ENCODE measurements at places on chromosomes 7 and 10.

GRCh38 chr10:112915590-112916572 is 34.2 kb upstream of the TCF7L2 start:
- no peak for DNase-seq

DNA sequence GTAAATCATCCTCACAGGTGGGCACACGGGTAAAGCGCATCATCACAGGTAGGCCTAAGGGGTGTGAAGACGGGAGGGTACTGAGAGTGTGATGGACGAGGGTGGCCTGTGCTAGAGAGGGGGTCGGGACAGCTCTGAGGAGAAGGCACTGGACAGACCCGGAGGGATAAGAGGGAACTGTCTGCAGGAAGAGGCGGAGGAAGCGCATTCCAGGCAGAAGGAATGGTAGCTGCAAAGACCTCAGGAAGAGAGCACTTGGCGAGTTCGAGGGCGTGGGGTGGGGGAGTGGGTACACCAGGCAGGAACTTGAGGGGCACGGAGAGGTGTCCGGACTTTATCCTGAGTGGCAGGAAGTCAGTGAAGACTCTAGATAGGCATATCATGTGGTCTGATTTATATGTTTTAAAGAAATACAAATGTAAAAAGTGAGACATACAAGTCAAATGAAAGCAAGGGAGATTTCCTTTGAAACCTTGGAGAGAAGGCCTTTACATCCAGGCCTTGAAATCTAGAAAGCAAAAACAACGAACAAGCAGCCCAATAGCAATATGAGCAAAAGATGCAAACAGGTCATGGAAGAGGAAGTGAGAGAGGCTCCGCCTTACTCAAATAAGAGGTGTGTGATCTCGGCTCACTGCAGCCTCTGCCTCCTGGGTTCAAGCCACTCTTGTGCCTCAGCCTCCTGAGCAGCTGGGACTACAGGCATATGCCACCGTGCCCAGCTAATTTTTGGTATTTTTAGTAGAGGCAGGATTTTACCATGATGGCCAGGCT is 3.6 kb downstream of the LHPP start:
- no peak for DNase-seq

- no peak for DNase-seq
Measured at GRCh38 chr7:20388084-20388483, 57.4 kb downstream of the ITGB8 start.

- DNase-seq: no peak
Measured at GRCh38 chr10:17144757-17145156, 15.1 kb upstream of the CUBN start.

- DNase-seq: no peak
Measured at GRCh38 chr7:69751026-69751425, 152.8 kb downstream of the AUTS2 start.

- DNase-seq: no peak
Measured at GRCh38 chr7:103964269-103964668, 25.2 kb downstream of the RELN start.

GRCh38 chr7:117803476-117803875 is 69.8 kb downstream of the CTTNBP2 start:
- no peak for DNase-seq

- peak; percentile 7 for DNase-seq
Measured at GRCh38 chr10:64379898-64380297, 858.7 kb downstream of the REEP3 start.

- no peak for DNase-seq
Measured at GRCh38 chr10:3928569-3928968, 143.6 kb upstream of the KLF6 start.

- no peak for DNase-seq
Measured at GRCh38 chr7:108326938-108327337, 129.3 kb downstream of the NRCAM start.

- DNase-seq: no peak
Measured at GRCh38 chr7:1536743-1537534, 6.4 kb downstream of the MAFK start.

DNA sequence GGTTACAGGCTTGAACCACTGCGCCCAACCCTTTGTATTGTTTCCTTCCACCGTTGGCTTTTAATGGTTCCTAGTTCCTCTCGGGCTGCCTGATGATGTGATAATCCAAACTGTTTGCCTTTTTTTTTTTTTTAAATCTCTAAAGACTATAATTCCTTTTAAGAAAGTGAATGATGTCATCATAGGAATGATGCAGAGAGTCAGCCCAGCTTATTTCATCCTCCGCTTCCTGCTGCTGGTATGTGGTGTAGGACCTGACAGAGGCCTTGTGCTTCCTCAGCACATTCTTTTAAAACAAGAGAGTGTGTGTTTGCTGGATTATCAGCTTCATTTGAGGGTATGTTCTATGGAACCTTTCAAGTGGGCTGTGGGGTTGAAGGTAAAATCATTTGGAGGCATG is 241.4 kb downstream of the LRMDA start:
- no peak for DNase-seq

DNA sequence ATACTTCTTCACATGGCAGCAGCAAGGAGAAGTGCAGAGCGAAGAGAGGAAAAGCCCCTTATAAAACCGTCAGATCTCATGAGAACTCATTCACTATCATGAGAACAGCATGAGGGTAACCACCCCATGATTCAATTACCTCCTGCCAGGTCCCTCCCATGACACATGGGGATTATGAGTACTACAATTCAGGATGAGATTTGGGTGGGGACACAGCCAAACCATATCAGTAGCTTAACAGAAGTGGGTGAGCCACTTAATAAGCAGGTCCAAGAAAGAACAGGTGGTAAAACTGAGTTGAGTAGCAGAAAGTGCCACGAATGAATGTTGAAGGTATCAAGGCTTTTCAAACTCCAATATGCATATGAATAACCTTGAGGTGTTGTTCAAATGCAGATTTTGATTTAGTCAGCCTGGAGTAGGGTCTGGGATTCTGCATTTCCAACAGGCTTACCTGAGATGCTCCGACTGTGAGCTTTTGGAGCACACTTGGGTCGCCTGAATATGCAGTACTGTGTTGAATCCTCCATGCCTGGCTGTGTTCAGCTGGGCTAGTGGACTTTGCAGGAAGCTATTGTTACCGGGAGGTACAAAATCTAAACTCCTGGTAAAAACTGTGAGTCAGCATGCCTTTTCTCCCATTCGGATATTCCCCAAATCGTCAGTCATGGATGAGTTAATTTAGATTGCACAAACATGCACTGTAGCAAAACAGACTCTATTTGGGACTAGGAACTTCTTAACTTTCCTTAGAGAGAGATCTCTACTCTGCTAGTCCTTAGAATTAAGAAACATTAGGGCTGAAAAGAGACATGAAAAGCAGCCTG is 69.0 kb upstream of the PRKCQ start:
- DNase-seq: no peak

DNA sequence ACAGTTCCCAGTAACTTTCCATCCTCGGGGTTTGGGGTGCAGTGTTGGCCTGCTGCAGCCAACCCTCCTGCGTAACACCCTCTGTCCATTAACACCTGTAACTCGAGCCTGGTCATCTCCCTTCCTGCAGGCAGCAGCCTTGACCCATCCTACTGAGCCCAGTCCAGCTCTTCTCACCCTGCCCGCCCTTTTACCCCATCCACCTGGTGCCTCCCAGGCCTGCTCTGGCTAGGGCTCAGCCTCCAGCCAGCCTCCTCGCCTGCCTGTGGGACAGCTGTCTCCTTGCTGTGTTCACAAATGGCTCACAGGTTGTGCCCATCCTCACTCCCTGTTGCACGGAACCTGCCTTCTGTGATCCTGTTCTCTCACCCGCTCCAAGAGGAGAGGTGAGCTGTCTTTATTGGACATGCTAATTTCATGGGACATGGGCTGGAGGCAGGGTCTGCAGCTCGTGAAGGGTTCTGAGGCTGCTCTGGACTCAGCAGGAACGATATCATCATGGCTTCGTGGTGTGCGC is 277.2 kb upstream of the TCERG1L start:
- DNase-seq: no peak

DNA sequence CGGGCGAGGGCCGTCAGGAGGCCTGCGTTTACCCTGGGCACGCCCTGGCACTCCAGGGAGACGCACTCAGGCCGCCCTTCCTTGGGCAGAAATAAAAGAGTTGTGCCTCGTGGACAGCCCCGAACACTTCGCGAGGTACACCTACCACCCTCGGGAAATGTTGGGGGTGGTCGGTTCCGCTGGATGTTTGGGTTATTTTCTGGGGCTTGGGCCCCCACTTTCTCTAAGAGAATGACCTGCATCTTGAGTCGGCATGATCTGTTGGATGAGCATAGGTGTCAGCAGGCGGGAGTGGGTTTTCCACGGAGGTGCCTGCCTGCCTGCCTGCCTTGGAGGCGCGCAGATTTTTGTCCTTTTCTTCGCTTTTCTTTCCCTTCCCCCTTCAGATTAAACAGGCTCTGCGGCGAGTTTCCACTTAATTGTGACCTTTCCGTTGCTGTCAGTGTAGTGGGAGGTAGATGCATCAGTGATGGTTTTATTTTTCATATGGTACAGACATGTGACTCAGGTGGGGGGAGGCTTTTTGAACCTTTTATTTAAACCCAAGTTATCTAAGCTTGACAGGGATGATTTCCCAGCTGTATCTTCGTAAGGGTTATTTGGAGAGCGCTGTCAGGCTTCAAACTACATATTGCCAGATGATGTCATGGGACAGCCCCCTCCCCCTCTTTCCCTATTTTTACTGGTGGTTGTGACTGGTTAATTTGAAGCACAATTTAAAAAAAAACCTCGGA is 661 bp downstream of the HECTD2 start:
- DNase-seq: no peak

- no peak for DNase-seq
Measured at GRCh38 chr10:52865213-52865612, 92.6 kb upstream of the MBL2 start.

DNA sequence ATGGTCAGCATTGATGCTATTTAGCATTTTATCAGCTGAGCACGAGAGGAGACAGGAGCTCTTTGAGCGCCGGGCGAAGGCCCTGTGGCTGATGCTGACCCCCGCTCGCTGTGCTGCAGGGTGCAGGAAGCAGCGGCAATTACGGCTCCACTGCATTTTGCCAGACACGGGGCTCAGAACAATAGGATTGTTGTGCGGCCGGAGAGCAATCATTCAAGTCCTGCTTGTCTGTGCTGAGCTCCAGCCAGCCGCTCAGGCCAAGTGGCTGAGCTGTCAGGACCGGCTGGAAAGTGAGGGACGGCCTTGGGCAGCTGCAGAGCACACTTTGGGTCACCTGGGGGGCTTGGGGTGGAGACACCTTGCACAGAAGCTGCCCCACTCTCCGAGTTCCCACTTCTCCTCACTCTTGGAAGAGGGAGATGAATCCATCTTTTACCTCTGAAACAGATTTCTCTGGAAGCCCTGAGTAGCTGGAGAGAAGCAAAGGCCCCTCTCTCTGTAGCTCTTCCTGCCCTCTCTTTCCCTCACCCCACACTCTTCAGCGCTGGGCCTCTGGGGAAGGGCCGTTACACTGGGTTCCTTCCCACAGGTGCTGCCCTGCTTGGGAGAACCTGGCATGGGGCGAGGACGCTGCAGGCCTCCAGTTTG is 17.3 kb upstream of the ADARB2 start:
- DNase-seq: no peak

GRCh38 chr7:150937848-150938561 is 40.1 kb downstream of the KCNH2 start:
- DNase-seq: no peak

DNA sequence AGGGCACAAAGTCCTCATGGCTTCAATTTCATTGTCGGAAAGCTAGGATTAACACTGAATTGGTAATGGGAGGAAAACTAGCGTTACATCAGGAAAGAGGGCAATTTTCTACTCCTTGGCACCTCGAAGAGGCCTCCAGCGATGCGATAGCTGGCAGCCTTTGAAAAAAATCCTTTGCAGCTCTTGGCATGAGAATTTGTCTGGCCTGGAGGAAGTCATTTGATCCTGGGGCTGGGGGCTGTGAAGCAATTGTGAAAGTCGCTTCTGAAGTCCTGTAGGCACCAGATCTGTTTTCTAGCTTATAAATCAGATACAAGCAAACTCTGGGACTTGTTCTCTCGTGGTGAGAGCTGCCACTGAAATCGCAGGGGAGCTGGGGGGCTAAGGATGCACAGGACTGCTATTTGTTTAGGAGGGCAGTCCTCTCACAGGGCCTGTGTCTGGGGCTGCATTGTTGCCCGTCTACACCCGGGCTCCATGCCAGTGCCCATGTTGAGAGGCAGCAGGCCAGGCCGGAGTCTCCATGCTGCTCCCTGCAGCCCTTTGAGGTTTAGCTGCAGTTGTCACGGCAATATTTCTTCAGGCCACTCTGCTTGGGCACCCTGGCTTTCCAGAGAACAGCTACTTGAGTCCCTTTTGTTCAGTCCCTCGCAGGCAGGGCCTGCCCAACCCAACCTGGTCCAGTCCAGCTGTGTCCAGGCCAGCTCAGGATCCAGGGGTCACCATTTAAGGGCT is 206.8 kb upstream of the LYZL1 start:
- DNase-seq: no peak

DNA sequence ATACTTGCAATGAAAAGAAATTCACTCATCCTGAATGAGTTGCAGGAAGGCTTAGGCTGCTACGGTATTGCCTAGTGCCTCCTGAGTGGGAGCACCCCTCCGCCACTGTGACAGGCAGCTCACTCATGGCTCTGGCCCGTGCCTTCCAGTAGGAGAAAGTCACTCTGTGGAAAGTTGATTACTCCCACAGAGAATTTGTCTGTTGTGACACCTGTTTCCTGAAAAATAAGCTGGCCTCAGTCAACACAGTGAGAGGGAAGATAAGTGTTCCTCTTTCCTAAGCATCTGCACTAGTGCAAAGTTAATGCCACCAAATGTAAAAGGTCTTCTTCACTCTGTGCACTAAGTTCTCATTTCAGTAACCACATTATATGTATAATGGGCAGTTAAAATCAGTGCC is 158.8 kb upstream of the INHBA start:
- DNase-seq: no peak

DNA sequence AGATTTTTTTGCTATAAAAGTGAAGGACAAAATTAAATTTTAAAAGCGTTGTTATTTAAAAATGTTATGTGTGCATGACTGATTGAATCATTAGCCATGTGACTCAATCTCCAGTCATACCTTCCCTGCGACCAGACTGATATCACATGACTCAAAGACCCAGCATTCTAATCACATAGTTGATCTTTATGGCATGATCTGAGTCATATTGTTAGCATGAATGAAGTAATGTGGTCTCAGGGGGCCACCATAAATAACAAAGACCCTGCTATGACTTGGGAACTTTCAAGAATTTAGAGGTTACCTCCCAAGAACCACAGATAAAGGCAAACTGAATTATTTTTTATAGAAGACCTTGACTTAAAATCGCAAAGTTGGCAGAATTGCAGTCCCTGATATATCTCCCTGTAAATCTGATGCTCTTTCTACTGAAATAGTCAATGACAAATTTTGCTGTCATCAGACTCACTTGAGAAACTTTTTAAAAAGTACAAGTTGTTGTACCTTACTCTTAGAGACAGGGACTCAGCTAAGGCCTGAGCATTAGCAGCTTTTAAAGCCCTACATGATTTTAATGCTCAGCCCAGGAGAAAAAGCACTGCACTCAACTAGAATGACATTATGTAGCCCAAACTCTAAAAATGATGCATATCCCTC is 717.3 kb downstream of the XPNPEP1 start:
- no peak for DNase-seq

DNA sequence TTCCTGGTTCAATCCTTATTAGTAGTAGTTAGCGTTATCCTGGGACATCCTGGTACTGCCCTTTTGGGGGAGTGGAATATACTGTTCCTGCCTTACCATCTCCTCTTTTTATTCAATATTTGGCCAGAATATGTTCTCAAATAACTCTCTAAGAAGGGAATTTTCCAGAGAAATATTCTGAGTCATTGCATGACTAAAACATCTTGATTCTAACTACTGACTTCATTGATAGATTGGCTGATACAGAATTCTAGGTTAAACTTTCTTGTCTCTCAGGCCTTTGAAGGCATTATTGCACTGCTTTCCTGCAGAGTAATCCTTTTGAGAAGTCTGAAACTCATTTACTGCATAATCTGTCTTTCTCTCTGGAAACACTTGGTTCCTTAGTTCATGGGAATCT is 275.5 kb upstream of the DGKB start:
- DNase-seq: no peak

GRCh38 chr10:68284062-68285001 is 47.5 kb upstream of the HNRNPH3 start:
- DNase-seq: no peak
